A549 treated with ZK216348 at 1 μM for 4 hours (cell line): ENCODE measurements at places on chromosomes 1 and 21. TPM values are rescaled to one million over a fixed set of nuclear protein-coding genes. Genes with fewer than 3 reads are reported as not detected.

Gene NFYC
- 37.2 to 42.8 TPM (median 39.0 TPM) in 5 replicates for total RNA-seq

Gene OR2T12
- total RNA-seq, result not detected in 5 replicates

Gene MIS18A
- total RNA-seq, result 11.9 to 16.7 TPM (median 16.2 TPM) in 5 replicates

Gene HAO2
- total RNA-seq, result not detected in 5 replicates

Gene ETV3L
- total RNA-seq, result not detected in 5 replicates

Gene C4BPA
- total RNA-seq, result 0.33 to 0.86 TPM (median 0.78 TPM) in 5 replicates

Gene STIL
- total RNA-seq, result 9.3 to 10.9 TPM (median 10.3 TPM) in 5 replicates

Gene CELA2A
- total RNA-seq, result not detected in 5 replicates

Gene ADIPOR1
- 57.1 to 68.6 TPM (median 64.9 TPM) in 5 replicates for total RNA-seq

Gene THBS3
- total RNA-seq, result 6.7 to 10.8 TPM (median 9.2 TPM) in 5 replicates

Gene KCNA3
- total RNA-seq, result not detected in 5 replicates

Gene BRINP3
- total RNA-seq, result not detected in 5 replicates

Gene TMEM52
- total RNA-seq, result 0.32 to 1.7 TPM (median 0.82 TPM) in 5 replicates

Gene SLC35A3
- 2.4 to 10.3 TPM (median 8.8 TPM) in 5 replicates for total RNA-seq

Gene MT1HL1
- total RNA-seq, result not detected in 5 replicates

Gene TAF5L
- 18.2 to 24.9 TPM (median 20.8 TPM) in 5 replicates for total RNA-seq

Gene SLFNL1
- total RNA-seq, result not detected in 5 replicates

Gene PAX7
- 0.39 to 1.1 TPM (median 0.73 TPM) in 5 replicates for total RNA-seq

Gene CATSPER4
- total RNA-seq, result not detected in 5 replicates

Gene TFF2
- total RNA-seq, result not detected in 5 replicates

Gene OR2M3
- total RNA-seq, result not detected in 5 replicates

Gene AMY1A
- not detected in 5 replicates for total RNA-seq

Gene MOB3C
- total RNA-seq, result 3.1 to 4.5 TPM (median 3.7 TPM) in 5 replicates

Gene KRTAP7-1
- total RNA-seq, result not detected in 5 replicates

Gene CHI3L2
- total RNA-seq, result 0.32 to 0.83 TPM (median 0.41 TPM) in 5 replicates

Gene S100A7A
- not detected in 5 replicates for total RNA-seq

Gene C8A
- total RNA-seq, result not detected in 5 replicates

Gene ZNF683
- total RNA-seq, result not detected in 5 replicates

Gene LRRC39
- 0.11 to 0.23 TPM (median 0.20 TPM) in 3 of 5 replicates, not detected in the others for total RNA-seq

Gene DENND2D
- total RNA-seq, result 1.6 to 2.2 TPM (median 1.7 TPM) in 5 replicates

Gene TRAF3IP3
- not detected in 5 replicates for total RNA-seq

Gene NR1I3
- total RNA-seq, result not detected in 5 replicates

Gene F5
- total RNA-seq, result 0.05 to 0.23 TPM (median 0.09 TPM) in 5 replicates

Gene KCNE1
- not detected in 5 replicates for total RNA-seq

Gene HPCA
- 0.25 to 0.42 TPM (median 0.33 TPM) in 5 replicates for total RNA-seq
